Mesendoderm (in vitro differentiated cells): ENCODE measurements at places on chromosomes 13 and 19.
A peak's percentile ranks its signal among the peaks of the same experiment; 100 is the strongest.

- peak; percentile 72 for DNase-seq
Measured at GRCh38 chr13:28058866-28059613, 41.3 kb downstream of the FLT3 start.

- no peak for DNase-seq
Measured at GRCh38 chr19:6979399-6979798, 41.8 kb downstream of the MBD3L2B start.

DNA sequence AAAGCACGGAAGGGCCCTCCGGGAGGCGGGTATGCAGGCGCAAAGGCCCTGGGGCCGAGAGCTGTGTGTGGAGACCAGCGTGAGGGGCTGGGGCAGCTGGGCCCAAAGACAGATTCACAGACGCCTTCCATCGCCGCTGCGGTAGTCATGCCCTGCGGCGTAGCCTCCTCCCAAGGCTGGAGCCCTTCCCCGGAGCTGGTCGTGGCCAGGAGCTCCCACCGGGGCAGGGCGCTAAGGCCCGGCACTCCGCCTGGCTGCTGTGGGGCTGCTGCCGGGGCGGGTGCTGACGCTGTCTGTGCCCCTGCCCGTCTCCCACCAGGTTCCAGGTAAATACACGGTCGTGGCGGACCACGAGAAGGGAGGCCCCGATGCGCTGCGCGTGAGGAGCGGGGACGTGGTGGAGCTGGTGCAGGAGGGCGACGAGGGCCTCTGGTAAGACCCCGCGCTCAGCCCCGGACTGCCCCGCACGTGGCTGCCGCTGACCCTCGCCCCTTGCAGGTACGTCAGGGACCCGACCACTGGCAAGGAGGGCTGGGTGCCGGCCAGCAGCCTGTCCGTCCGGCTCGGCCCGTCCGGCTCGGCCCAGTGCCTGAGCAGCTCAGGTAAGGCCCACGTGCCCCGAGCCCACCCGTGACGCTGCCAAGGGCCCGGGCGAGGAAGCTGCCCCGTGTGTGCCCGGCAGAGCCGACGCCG is 9.4 kb upstream of the F7 start:
- DNase-seq = no peak

- no peak for DNase-seq
Measured at GRCh38 chr19:32879741-32880140, 10.2 kb upstream of the SLC7A9 start.

DNA sequence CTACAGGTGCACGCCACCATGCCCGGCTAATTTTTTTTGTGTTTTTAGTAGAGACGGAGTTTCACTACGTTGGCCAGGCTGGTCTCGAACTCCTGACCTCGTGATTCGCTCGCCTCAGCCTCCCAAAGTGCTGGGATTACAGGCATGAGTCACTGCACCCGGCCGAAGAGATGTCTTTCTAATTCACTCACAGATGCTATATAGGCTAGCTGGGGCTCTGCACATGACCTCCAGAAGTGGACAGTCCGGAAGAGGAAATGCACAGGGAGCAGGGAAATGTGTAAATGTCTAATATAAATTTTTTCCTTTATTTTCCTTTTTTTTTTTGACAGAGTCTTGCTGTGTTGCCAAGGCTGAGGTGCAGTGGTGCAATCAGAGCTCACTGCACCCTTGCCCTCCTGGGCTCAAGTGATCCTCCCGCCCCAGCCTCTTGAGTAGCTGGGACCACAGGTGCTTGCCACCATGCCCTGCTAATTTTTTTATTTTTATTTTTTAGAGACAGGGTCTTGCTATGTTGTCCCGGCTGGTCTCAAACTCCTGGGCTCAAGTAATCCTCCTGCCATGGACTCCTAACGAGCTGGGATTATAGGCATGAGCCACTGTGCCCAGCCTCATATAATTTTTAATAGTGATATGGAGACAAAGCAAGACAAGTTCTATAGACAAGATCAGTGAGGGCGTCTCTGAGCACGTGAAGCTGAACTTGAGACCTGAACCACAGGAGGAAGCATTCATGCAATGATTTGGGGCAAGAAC is 8.4 kb downstream of the GIPC1 start:
- DNase-seq = no peak

DNA sequence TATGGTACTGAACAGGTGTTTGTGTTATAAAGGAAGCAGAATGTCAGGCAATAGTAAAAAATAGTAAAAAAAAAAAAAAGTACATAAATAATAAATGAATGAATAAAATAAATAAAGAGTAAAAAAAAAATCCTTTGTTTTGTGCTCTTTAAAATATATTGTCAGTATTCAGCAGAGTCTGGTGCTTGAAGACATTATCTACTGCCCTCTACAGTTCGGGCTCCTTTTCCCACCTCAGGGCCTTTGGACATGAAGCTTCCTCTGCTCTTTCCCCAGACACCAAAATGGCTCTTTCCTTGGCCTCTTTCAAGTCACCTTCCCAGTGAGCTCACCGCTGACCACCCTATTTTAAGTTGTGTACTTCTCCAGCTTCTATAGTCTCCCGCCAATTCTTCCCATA is 137.5 kb downstream of the TNFRSF19 start:
- peak; percentile 21 for DNase-seq

- peak; percentile 56 for DNase-seq
Measured at GRCh38 chr13:46648166-46648607, 95.2 kb downstream of the LRCH1 start.
